ENCODE measurements at places on chromosomes 6 and 20.

DNA sequence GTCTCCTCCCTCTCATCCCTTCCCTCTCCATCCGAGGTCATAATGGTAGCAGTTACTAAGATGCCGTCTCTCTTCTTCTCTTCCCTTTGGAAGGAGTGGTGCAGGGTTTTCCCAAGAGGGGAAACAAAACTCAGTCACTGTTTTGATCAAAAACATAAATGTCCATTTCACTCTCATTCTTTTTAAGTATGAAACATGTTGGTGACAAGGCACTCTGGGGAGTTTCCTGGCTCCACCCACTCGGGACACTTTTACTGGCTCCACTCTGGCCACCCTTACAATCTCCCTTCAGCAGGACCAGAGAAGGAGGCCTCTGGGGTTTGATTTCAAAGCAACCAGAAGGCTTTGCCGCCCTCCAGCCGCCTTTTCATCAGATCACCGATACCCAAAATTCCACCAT is 57.0 kb downstream of the FGD2 start:
- no peak for DNase-seq

GRCh38 chr20:50348096-50348495 is 157.5 kb downstream of the CEBPB start:
- no peak for DNase-seq

DNA sequence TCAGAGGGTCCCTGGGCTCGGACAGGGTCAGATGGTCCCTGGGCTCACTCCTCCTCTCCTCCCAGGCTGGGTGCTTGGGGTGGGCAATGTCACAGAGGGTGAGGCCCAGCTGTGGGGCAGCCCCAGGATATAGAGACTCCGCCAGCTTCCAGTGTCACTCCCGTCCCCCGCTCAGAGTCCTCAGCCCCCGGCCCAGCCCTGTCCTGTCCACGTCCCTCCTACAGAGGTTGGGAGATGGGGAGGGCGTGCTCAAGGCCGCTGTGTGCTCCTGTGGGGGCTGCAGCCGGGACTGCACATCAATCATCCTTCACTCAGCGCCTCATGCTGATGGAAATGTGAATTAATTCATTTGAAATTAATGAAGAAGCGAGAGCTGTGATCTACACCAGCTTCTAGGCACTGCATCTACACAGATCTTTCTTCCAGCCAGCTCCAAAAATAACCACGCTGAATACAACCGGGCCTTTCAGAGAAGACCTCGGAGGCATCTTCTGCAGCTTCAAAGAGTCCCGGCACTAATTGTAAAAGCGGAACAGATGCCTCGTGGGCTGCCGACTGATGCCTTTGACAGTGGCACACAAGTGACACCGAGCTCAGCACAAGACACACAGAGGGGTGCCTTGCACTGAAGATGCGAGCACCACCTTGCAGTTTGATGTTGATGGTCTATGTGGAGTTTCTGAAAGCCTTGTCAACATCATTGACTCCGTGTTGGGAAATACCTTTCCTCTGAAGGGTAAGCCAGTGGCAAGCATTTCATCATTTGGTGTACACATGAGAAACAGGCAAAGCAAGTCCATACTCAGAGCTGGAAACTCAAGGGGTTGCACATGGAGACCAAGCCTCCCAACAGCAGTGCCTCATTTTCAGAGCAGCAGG is 39.3 kb downstream of the DACT2 start:
- no peak for DNase-seq

- DNase-seq, result no peak
Measured at GRCh38 chr6:74654296-74654695, 551.6 kb downstream of the COL12A1 start.

DNA sequence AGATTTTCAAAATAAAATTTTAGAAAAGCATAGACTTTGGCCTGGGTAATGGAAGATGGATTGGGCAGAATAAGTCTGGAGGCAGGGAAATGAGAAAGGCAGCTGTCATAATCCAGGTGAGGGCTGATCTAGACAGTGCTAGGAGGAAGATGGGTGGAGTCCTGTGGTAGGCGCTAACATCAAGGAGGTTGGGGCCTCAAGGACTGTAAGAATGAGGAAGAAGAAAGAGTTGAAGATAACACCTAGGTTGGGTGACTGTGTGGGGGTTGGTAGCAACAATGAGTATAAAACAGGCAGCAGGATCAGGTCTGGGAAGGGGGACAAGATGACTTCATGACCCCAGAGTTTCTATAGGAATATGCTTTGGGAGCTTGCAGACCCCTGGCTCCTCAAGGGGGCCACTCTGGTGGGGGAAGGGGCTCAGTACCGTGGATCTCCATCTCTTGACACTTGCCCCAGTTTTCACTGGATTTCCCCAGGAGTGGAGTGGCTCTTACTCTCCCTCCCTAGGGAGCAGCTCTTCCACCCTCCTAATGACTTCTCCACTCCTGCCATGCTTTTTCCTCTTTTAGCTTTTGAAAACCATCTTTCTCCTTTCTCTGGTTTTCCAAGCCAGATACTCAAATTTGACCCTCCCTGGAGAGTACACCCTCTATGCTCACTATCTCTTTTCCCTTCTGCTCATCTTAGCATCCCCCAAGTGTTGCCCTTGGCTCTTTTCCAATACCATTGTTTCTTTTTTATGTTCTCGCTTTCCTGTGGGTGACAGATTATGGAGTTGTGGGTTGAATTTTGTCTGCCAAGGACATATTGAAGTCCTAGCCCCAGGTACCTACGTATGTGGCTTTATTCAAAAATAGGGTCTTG is 14.8 kb downstream of the TRIM31 start:
- no peak for DNase-seq
